ENCODE measurements at places on chromosomes 3 and 15.

GRCh38 chr3:74463515-74463914 is 150.9 kb downstream of the CNTN3 start:
- H3K36me3 ChIP-seq: no peaks in the 10 kb centered on the region
- H3K27me3 ChIP-seq: no peaks in the 10 kb centered on the region
- no peak overlapping the region for H3K27ac ChIP-seq
- no peak for DNase-seq
- no peak overlapping the region for H3K4me3 ChIP-seq
- no peaks in the 10 kb centered on the region for H3K4me1 ChIP-seq

DNA sequence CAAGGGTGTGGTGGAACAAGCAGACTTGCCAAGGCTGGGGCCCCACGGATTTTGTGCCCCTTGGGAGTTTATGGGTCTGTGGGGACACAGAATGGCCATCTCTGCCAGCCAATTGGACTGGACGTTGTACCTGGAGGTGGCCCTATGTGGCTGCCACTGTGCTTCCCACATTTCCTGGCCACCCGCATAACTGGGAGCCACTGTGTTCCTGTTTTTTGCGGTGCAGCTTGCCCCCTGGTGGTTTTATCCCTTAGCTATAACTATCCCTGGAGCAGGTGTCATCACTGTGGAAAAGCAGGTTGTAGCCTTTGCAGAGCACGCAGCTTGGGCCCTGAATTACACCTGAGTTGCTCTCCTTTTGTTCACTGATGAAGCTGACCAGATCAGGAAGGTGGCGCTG is 306.3 kb downstream of the ZPLD1 start:
- H3K27me3 ChIP-seq: no peaks in the 10 kb centered on the region
- H3K4me3 ChIP-seq: no peak overlapping the region
- H3K36me3 ChIP-seq: no peaks in the 10 kb centered on the region
- no peak for DNase-seq

DNA sequence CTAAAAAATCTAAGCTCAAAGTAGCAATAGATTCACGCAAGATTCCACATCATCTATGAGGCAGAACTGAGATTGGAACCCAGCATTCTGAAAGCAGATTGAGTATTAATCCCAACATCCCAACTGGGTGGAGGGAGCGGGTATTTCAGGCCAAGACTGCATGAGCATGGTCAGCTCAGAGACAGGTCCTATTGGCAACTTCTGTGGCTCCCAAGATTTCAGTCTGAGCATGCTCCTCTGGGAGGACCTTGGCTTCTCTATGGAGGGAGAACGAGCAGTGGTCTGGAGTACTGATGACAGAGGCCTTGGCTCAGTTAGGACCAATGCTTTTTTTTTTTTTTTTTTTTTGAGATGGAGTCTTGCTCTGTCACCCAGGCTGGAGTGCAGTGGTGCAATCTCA is 4.0 kb upstream of the ITGA11 start:
- H3K27me3 ChIP-seq: no peaks in the 10 kb centered on the region
- DNase-seq: peak; percentile 57
- H3K4me1 ChIP-seq: peaks cover 6% of the 10 kb centered on the region
- no peak overlapping the region for H3K27ac ChIP-seq

- no peak overlapping the region for H3K27ac ChIP-seq
- no peaks in the 10 kb centered on the region for H3K27me3 ChIP-seq
- no peak overlapping the region for H3K4me3 ChIP-seq
- no peaks in the 10 kb centered on the region for H3K4me1 ChIP-seq
- no peaks in the 10 kb centered on the region for H3K36me3 ChIP-seq
These were observed 77.3 kb downstream of the WNT5A start for GRCh38 chr3:55409806-55410205.

GRCh38 chr3:58073301-58074108 is 65.3 kb downstream of the FLNB start:
- no peak for DNase-seq
- peak overlapping the region; percentile 62 for H3K27ac ChIP-seq

GRCh38 chr15:99438224-99438585 is 127.6 kb upstream of the MEF2A start:
- peaks cover 37% of the 10 kb centered on the region for H3K4me1 ChIP-seq
- no peak for DNase-seq
- no peaks in the 10 kb centered on the region for H3K36me3 ChIP-seq
- H3K4me3 ChIP-seq: no peak overlapping the region

GRCh38 chr3:69531576-69532546 is 146.0 kb upstream of the FRMD4B start:
- H3K36me3 ChIP-seq: no peaks in the 10 kb centered on the region
- no peaks in the 10 kb centered on the region for H3K4me1 ChIP-seq
- H3K27me3 ChIP-seq: no peaks in the 10 kb centered on the region
- DNase-seq: no peak

DNA sequence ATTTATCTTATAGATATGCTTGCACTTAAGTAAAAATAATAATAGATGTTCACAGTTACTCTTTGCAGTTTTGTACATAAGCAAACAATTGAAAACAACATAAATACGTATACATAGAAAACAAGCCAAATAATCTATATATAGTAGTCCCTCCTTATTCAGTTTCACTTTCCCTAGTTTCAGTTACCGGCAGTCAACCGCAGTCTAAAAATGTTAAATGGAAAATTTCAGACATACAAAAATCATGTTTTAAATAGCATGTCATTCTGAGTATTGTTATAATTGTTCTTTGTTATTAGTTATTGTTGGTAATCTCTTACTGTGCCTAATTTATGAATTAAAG is 262.0 kb downstream of the CGGBP1 start:
- H3K27ac ChIP-seq: no peak overlapping the region
- H3K36me3 ChIP-seq: no peaks in the 10 kb centered on the region
- peaks cover 11% of the 10 kb centered on the region for H3K4me1 ChIP-seq
- DNase-seq: no peak

- no peak overlapping the region for H3K27ac ChIP-seq
- H3K4me1 ChIP-seq: peaks cover 19% of the 10 kb centered on the region
- no peak overlapping the region for H3K4me3 ChIP-seq
- H3K27me3 ChIP-seq: no peaks in the 10 kb centered on the region
- H3K36me3 ChIP-seq: no peaks in the 10 kb centered on the region
These were observed 77.4 kb downstream of the LRRFIP2 start for GRCh38 chr3:37096975-37097374.

DNA sequence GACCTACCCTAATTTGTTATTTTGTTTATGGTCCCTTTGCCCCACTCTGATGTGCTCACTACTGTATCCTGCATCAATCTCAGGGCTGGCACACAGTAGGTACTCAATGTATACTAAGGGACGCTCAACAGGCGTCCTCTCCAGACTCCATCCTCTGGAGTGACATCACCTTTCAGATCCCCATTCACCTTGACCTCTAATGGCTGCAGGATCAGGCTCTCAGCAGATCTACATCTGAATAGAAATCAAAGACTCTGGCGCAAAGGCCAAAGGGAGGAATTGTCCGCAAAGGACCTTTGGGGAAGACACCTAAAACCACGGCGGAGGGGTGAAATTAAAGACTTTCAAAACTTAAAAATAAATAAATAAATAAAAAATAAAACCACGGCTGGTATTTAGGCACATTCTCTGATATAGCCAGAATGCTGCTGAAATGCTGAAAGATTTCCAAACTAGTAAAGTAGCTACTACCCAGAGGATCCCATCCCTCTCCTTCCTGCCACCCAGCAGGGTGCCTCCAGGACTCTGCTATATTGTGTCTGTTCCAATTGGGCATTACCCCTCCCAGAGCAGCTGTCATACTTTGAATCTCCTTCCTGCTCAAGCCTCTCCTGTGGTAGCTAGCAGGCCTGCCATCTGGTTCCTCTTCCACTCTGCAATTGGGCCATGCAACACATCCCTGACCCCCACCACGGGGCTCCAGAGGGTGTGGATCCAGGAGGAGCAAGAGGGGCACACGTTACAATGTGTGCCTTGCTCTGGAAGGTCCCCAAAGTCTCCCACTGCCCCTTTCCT is 6.1 kb downstream of the SHF start:
- H3K27ac ChIP-seq: no peak overlapping the region
- no peaks in the 10 kb centered on the region for H3K27me3 ChIP-seq
- no peak overlapping the region for H3K4me3 ChIP-seq
- H3K36me3 ChIP-seq: no peaks in the 10 kb centered on the region

- DNase-seq: no peak
- H3K4me1 ChIP-seq: no peaks in the 10 kb centered on the region
- no peaks in the 10 kb centered on the region for H3K27me3 ChIP-seq
- peaks cover 5% of the 10 kb centered on the region for H3K36me3 ChIP-seq
- H3K27ac ChIP-seq: no peak overlapping the region
These were observed 84.0 kb upstream of the SKOR1 start for GRCh38 chr15:67741308-67741707.

DNA sequence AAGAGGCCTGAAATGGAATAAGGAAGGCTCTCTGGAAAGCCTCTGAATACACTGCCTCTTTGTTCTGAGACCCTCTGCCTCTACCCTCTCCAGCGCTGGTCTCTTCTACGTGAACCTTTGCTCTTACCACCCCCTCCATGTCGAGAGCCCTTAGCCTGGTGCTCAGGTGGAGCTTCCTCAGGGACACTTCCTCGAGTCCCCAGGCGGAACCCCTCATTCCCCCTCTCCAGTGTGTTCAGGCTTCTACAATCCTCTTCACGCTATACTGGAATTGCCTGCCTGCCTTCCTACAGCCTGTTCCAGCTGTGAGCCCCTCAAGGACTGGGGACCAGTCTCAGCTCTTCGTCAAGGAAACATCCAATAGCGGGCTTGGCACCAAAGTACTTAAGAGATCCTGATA is 7.4 kb downstream of the STIMATE start:
- peaks cover 79% of the 10 kb centered on the region for H3K4me1 ChIP-seq
- peak overlapping the region; percentile 89 for H3K27ac ChIP-seq
- no peaks in the 10 kb centered on the region for H3K36me3 ChIP-seq
- no peaks in the 10 kb centered on the region for H3K27me3 ChIP-seq
- no peak for DNase-seq

GRCh38 chr3:178761461-178761860 is 225.2 kb downstream of the KCNMB2 start:
- no peak for DNase-seq
- no peaks in the 10 kb centered on the region for H3K27me3 ChIP-seq
- no peaks in the 10 kb centered on the region for H3K4me1 ChIP-seq
- no peaks in the 10 kb centered on the region for H3K36me3 ChIP-seq
- H3K4me3 ChIP-seq: no peak overlapping the region

- no peak overlapping the region for H3K27ac ChIP-seq
- no peaks in the 10 kb centered on the region for H3K36me3 ChIP-seq
- no peaks in the 10 kb centered on the region for H3K27me3 ChIP-seq
- no peaks in the 10 kb centered on the region for H3K4me1 ChIP-seq
- H3K4me3 ChIP-seq: no peak overlapping the region
These were observed 9.1 kb upstream of the PARP14 start for GRCh38 chr3:122671553-122671952.

DNA sequence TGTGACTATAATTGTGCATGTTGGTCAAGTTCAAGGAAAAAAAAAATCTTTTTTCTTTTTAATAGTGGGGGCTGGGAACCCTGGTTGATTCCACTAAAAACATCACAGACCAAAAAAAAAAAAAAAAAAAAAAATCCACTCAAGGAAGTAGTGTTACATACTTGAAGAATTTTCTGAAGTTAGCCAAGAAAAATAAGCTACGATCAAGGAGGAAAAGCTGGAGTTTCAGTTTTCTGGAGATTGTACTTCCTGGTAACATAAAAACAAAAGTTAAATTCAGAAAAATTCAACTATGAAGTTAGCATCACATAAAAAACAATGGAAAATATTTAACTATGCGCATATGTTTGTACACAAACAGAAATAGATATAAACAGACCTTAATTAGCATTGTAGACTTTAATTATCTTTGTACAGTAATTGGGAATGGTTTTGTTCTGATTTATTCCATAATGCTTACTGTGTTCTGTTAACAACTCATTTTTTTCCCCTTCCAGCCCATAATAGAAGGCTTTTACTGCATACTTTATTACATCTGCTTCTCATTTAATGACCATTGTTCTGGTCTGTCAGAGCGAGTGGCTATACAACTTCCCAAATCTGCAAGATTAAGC is 194.3 kb downstream of the RORA start:
- H3K36me3 ChIP-seq: no peaks in the 10 kb centered on the region
- no peaks in the 10 kb centered on the region for H3K27me3 ChIP-seq
- H3K4me3 ChIP-seq: peak overlapping the region; percentile 13
- DNase-seq: no peak

- H3K36me3 ChIP-seq: peaks cover 8% of the 10 kb centered on the region
- no peak overlapping the region for H3K4me3 ChIP-seq
- DNase-seq: no peak
- no peaks in the 10 kb centered on the region for H3K27me3 ChIP-seq
These were observed 48.6 kb downstream of the LPP start for GRCh38 chr3:188202358-188203138.

GRCh38 chr15:63918901-63919348 is 85.2 kb upstream of the HERC1 start:
- no peak overlapping the region for H3K27ac ChIP-seq

DNA sequence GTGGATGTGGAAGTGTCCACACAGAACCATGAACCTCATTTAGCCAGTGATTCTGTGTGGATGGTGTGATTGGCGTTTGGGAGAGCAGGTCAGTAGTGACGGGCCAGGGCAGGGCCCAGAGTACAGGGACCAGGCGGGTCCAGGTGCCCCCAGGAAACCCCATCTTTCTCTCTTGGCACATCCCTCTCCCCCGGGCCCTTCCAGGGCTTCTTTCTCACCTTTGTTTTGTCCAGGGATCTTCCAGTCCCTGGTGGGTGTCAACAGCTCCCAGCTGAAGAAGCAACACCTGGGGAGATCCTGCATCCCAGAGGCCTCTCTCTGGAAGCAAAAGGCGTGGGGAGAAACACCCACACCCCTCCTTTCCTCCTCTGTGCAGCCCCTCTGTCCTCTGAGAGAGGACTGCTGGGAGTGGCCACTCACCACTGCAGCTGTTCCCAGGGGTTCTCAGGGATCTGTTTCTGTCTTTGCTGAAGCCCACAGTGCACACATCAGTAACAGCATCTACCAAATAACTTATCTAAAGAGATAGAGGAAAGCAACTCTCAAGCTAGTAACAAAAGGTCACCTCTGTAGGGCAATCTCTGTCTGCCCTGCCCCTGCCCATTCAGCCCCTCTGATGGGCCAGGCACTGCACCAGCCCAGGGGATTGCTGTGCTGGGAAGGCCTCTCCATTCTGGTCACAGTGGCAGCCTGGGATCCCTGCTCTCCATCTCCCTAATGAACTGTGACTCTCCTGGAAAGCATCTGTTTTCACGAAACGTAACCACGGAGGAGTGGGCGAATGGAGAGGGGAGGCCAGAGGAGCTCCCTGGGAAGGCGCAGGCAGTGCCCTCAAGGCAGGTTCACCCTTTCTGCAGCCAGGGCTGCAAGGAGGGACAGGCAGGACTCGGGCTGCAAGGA is 98.3 kb upstream of the ALDH1A3 start:
- peaks cover 3% of the 10 kb centered on the region for H3K27me3 ChIP-seq
- H3K4me3 ChIP-seq: no peak overlapping the region
- no peak overlapping the region for H3K27ac ChIP-seq
- no peaks in the 10 kb centered on the region for H3K36me3 ChIP-seq
- H3K4me1 ChIP-seq: no peaks in the 10 kb centered on the region

DNA sequence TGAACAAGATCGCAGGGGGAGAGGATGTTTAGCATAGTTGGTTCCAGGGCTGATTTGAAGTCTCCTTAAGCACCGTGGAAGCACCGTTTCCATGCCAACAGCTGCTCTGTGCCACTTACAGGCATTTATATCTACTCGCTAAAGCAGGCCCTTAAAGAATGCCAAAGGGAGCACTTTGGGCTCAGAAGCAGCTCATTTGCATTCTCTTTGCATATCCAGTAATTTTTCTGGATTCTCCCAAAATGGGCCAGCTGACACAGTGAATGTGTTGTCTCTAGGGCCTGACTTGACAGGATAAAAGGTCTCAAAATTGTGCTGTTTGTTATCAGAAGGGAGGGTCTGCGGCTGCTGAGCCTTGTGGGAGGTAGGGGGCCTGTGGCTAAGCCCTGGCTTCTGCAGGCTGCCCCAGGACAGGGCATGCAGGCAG is 138.6 kb downstream of the FBLN2 start:
- DNase-seq: no peak
- H3K4me3 ChIP-seq: no peak overlapping the region
- no peaks in the 10 kb centered on the region for H3K4me1 ChIP-seq
- no peak overlapping the region for H3K27ac ChIP-seq
- peaks cover 33% of the 10 kb centered on the region for H3K27me3 ChIP-seq
